ENCODE measurements at places on chromosomes 11 and 22.

DNA sequence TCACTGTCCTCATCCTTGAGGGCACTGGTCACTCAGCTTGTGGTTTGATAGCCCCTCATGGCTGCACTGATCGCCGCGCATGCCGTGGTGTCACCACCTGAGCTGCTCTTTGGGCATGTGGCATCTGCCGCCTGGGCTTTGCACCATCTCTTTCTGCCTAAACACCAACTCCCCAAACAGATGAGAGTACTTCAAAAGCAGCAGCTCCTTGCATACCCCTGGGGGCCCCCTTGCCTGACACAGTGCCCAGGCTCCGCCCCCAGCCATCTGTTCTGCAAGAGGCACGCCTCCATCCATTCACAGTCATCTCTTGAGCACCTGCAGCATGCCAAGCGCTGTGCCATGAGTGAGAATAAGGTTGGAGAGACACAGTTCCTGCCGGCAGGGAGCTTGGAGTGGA, 104.5 kb upstream of the B3GAT1 start:
- DNase-seq = no peak

- DNase-seq = no peak
Measured at GRCh38 chr11:64537876-64538275, 53.1 kb upstream of the SLC22A12 start.

- DNase-seq = peak; percentile 79
Measured at GRCh38 chr22:40651563-40652501, 15.3 kb upstream of the MRTFA start.

- no peak for DNase-seq
Measured at GRCh38 chr22:45235101-45235777, 5.5 kb downstream of the KIAA0930 start.

- no peak for DNase-seq
Measured at GRCh38 chr11:24238771-24239645, 257.8 kb upstream of the LUZP2 start.

DNA sequence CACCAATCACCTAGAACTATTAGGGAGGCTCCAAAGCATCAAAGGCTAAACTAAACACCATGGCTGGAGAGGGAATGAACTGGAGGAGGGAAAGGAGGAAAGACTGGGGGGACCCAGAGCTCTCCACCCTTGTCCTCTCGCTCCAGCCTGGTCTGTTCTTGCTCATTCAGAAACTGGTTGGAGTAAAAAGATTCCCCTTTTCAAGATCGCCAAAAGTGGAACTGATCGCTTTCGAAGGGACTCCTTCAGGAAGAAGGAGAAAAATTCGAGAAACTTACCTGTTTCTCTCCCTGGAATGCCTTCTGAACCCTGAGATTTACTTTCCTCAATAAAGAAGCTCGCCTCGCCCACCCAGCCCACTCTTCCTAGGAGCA, 46.9 kb downstream of the OR4D9 start:
- DNase-seq = no peak

DNA sequence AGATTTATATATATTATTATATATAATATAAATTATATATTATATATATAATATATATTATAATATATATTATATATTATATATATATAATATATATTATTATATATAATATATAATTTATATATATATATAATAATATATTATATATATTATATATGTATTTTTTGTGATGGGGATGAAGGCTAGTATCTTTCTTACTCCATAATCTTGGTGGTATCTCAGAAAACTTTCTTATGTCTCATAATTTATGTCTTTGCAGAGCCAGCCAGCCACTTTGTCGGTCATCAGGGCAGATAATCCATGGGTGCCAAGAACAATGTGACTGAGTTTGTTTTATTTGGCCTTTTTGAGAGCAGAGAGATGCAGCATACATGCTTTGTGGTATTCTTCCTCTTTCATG, at the start of gene OR4S1:
OR4S1 (plus strand) TSS at position 301 of the 400 bp plus-strand sequence; CDS start at position 301, 0 bp downstream.
- DNase-seq = no peak

DNA sequence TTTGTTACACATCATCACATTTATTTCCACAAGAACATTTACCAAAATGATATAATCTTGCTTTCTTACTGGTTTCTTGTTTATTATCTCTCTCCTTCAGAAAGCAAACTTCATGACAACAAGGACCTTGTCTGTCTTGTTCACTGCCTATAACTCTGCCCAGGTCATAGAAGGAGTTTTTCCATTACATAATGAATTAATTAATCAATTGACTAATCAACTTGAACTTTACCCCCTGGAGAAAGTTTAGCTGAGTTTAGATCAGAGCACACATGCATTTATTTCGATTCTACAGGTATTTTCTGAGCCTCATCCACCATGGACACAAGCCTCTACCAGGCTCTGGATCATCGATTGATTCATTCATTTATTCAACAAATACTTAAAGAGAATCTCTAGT, 6.3 kb upstream of the PRG2 start:
- no peak for DNase-seq

DNA sequence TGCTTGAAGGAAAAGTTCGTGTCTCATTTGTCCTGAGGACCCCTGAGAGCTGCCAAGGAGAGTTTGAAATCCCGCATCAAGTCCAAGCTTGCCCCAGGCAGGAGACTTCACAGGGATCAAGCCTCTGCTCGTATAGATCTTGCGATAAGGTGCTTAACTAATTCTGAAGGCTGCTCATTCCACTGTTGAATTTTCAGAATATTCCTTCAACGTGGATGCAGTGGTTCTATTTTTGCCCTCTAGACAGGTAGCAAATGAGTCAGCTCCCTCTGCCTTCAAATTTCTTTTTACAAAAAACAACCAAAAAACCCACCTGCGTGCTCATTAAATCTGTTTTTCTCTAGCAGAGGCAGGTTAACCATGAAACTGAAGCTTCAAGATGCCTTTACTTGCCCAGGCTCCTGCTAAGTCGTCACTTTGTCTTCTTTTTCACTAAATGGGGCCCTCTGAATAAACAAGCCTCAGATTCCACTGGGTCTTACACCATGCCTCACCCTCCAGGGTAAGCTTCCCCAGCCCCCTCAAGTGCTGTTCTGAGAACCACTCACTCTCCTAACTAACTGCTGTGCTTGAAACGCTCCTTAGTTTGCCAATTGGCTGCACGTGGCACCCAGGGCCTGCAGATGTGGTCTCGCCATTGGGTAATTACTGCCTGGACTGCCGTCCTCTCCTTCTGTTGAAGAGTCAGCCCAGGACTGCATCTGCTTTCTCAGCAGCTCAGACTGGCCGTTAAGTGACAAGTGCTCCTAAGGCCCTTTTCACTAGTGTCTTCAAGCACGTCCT, 105.0 kb downstream of the TRPC6 start:
- DNase-seq = no peak

GRCh38 chr11:105524286-105524685, 85.6 kb upstream of the GRIA4 start:
- DNase-seq = no peak

DNA sequence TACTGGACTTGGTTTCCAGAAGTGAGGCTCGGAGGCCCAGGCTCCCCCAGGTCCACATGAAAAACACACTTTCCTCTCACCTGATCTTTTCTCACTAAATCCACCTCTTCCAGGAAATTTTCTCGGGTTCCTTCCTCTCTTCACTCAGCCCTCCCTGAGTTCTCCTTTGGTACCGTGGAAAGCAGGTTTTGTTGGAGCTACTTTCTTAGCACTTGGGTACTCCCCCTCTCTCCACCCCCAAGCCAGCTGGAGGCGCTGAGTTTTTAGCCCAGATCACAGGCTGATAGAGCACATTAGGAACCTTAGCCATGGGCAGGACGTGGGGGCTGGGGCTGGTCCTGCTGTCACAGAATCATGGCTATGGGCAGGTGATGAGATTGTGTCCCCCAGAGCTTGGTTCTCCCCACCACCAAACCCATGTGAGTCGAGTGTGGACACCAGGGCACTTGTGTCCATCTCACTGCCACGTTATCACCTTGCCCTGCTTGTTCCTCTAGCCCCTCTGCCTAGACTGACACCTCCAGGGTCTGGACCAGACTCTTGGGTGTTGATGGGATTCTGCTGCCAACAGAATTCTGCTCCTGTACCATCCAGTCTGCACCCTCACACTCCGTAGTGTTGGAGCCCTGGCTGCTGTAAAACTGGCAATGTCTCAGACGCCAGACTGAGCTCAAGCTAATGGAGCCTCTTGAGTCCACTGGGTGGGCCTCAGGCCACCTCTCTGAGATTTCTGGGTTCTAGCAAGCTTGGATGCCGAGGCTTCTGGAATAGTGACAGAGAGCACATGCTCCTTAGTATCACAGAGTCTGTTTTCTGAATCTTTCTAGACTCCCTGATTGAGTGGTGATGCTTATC, 74.9 kb upstream of the NARS2 start:
- no peak for DNase-seq

GRCh38 chr22:43537019-43537585, 125.3 kb downstream of the MPPED1 start:
- no peak for DNase-seq

DNA sequence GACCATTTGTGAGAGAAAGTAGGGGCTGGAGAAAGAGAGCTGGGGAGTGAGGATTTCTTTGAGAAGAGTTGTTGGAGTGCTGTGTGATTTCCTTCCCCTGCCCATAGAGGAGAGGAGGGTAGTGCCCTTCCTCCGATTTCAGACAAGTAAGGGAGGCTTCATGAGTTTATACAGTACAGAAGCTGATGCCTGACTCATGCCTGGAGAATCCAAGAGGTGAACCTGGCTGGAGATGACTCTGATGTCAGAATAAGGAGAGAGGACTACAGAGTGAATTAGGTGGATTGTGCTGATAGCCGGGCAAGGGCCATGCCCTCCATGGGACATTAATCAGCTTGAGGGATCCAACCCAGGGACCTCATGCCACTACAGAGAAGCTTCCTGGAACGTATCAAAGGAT, 91.6 kb downstream of the FAR1 start:
- DNase-seq = no peak

DNA sequence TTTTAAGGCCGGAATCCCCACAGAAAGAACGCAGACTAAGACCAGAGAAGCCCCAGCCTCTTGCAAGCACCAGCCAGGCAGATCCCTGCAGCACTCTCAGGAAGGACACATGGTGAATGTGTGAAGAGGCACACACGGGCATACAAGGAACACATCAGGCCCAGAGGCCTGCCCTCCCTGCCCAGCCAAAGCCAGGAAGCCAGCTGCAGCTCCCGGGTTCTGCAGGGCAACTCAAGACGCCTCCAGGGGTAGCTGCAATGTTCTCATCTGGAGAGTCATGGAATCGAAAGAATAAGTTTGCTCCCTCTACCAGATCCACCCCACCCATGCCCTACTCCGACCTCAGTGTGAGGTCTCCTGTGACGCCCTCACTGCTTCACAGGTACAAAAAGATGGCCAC, 2.3 kb downstream of the DGCR2 start:
- DNase-seq = no peak

GRCh38 chr22:28914201-28914600, 30.8 kb downstream of the ZNRF3 start:
- DNase-seq = no peak

GRCh38 chr22:32448980-32449379, 15.3 kb downstream of the BPIFC start:
- no peak for DNase-seq

DNA sequence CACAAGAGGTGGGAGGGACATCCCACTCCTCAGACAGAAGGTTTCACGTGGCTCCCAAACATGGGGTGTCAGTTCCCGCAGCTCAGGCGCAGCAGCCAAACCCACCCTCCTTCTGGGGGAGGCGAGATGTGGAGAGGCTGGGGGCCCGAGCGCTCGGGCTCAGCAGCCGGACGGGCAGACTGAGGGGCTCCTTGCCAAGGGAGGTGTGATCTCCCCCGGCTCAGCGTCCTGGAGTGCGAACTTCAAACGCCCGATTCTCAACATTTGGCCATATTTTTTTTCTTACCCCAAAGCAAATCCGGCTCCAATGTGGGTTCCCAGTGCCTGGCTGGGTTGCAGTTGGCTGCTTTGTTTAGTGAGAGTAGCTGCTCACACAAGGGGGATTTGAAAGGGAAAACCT, 477.9 kb downstream of the MN1 start:
- DNase-seq = no peak

GRCh38 chr11:18352581-18352980, 30.2 kb downstream of the GTF2H1 start:
- DNase-seq = no peak

DNA sequence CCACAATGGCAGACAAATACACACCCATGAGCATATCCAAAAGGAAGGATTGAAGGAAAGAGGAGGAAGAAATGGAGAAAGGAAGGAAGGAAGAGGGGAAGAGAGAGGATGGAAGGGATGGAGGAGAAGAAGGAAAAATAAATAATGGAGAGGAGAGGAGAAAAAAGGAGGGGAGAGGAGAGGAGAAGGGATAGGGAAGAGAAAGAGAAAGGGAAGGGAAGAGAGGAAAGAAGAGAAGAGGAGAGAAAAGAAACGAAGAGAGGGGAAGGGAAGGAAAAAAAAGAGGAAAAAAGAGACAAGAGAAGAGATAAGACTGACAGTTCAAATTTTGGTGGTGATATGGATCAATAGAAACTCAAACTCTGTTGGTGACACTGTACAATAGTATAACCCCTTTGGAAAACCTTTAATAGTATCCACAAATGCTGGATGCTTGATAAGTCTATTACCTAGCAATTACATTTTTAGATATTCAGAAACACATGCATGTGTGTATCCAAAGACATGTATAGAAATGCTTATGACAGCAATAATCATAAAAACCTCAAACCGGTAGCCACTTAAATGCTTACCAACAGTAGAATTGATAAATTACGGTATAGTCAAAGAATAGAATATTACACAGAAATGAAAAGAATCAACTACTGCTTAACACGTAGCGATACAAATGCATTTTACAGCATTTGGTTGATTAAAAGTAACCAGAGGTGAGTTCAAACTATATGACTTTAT, 1.2 kb upstream of the HBD start:
- no peak for DNase-seq

DNA sequence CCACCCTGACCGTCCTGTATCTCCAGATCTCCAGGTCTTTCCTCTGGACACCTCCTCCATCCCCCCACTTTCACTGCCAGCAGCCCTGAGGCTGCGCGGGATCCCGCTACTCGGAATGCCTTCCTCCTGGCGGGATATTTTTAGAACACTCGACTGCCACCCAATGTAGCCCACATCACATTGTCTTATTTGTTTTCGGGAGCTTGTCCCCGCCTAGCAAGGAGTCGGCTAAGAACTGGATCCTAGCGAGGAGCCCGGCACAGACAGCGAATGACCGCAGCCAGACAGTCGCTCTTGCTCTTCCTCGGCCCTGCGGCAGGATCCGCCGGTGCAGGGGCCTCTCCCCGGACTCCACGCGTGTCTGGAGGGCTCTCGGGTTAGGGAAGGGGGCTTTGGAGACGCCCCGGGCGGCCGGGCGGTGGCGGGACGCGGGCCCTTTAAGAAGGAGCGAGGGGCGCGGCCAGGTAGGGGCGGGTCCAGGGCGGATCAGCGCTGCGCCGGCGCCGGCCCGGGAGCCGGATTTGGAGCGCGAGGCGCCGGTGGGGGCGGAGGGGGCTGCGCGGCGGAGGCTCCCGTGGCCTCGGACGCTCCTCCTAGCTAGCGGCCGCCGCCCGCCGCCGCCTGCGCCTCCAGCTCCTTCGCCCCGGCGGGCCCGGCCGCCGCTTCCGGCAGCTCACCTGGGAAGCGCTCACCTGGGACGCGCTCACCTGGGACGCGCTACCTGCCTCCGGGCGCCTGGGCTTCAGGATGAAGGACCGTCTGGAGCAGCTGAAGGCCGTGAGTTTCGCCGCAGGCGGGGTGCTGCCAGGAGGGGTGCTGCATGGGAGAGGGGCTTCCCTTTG, at the start of gene STX3:
STX3 (plus strand) TSS at position 518 of the 842 bp plus-strand sequence; CDS start at position 748, 230 bp downstream.
- no peak for DNase-seq

Data from NCI-H2081 treated with DMSO at 0.1 percent for 48 hours (cell line).